ENCODE measurements at places on chromosomes 1 and 21. TPM values are rescaled to one million over a fixed set of nuclear protein-coding genes. Genes with fewer than 3 reads are reported as not detected.

The GRIK3 gene
- total RNA-seq, result not detected

- no peak for DNase-seq
- peaks cover 12% of the 10 kb centered on the region for H3K4me1 ChIP-seq
- H3K36me3 ChIP-seq, result no peaks in the 10 kb centered on the region
- H3K4me3 ChIP-seq, result no peak overlapping the region
- peaks cover 72% of the 10 kb centered on the region for H3K27me3 ChIP-seq
These were observed 8.2 kb upstream of the SAMD11 start for GRCh38 chr1:915295-916172.

GRCh38 chr1:167563579-167564246 lies 10.2 kb upstream of the CREG1 start:
- no peaks in the 10 kb centered on the region for H3K27me3 ChIP-seq
- H3K4me3 ChIP-seq, result no peak overlapping the region

DNA sequence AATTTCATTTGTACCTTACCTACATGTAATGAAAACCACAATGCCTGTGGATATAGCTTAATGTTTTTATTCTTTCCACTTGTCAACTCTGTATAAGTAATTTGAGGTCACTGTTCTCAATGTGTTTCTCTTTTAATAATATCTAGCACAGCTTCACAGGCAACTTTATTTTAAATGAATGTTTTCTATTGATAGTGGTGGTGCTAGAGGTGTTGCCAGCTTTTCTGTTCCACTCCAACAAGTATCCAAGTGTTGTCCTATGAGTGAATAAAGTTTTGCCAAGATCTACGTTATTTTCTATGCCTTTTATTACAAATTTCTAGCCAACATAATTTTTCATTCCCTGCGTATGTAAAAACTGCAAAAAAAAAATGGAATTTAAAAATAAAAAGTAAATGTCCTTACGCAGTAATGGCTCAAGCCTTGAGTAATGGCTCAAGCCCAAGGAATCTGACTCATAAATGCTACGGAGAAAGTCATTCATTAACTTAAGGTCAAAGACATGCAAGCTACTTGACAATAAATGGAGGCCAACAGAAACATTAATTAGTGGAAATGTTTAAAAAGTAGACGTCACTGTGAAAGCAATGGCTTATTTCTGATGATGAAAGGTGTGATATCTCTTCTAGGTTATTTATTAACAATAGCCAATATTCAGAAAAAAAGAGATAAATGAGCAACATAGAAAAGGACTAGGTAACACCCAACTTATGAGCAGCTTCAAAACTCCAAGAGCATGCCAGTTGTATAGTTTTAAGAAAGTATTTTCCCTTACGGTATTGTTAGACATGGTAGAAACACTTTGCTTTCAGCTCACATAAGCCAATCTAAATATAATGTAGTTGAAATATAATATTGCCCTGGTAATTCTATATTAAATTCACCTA lies 71.4 kb downstream of the SLC44A5 start:
- H3K4me3 ChIP-seq, result no peak overlapping the region
- DNase-seq, result no peak
- no peaks in the 10 kb centered on the region for H3K36me3 ChIP-seq

The MAP7D1 gene
- total RNA-seq, result 101 TPM

The CBS gene
- total RNA-seq, result 419 TPM

The LCE6A gene
- not detected for total RNA-seq

Data from K562 (cell line).